MG63 (cell line): ENCODE measurements at places on chromosomes 12 and 14. TPM values are rescaled to one million over a fixed set of nuclear protein-coding genes. Genes with fewer than 3 reads are reported as not detected.
A peak's percentile ranks its signal among the peaks of the same experiment; 100 is the strongest.

- peak; percentile 5 for DNase-seq
Observed at GRCh38 chr12:122282061-122282460, 15.8 kb upstream of the VPS33A start.

GRCh38 chr12:11623382-11623781 is 26.1 kb upstream of the ETV6 start:
- DNase-seq: no peak

DNA sequence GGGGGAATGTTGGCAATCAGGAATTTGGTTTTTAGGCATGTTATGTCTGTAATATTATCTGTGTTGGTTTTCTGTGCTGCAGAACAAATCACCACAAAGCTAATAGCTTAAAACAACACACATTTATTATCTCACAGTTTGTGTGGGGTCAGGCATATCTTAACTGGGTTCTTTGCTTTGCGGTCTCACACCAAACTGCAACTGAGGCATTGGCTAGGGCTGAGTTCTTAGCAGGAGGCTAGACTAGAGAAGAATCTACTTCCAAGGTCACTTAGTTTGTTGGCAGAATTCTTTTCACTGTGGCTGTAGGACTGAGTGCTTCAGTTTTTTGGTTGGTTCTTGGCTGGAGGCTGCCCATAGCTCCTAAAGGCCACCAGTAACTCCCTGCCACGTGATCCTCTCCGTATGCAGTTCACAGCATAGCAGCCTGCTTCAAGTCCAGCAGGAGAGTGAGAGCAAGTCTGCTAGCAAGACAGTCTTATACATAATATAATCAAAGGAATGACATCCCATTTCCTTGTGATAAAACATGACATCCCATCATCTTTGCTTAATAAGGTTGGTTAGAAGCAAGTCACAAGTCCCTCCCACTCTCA is 21.6 kb downstream of the ATF1 start:
- peak; percentile 24 for DNase-seq

- DNase-seq: no peak
Observed at GRCh38 chr12:71392521-71393145, 47.0 kb upstream of the LGR5 start.

GRCh38 chr12:132597333-132598316 is 12.8 kb downstream of the LRCOL1 start:
- peak; percentile 43 for DNase-seq

DNA sequence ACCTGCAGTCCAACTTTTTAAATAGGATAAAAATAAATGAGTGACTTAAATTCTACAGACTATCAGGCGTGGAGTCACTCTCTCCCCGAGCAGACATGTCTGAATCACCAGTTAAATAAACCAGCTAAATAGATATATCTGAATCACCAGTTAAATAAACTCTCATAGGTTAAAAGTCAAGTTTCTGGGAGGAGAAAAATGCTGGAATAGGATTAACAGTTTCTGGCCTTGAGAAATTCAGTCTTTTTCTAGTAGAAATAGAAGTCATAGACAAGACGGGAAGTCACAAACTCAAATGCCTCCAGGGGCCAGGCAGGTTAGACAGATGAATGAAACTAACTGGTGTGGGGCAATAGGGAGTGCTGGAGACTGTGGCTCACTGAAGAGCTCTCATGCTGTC is 258.6 kb upstream of the TMEM132C start:
- peak; percentile 16 for DNase-seq

GRCh38 chr12:27498149-27498548 is 25.9 kb upstream of the PPFIBP1 start:
- DNase-seq: no peak

- DNase-seq: no peak
Observed at GRCh38 chr14:61803755-61804154, 41.5 kb downstream of the SNAPC1 start.

- peak; percentile 8 for DNase-seq
Observed at GRCh38 chr12:90211017-90211416, 502.4 kb upstream of the ATP2B1 start.

- DNase-seq: no peak
Observed at GRCh38 chr12:124790650-124791400, 72.8 kb downstream of the SCARB1 start.

GRCh38 chr14:92945959-92946846 is 23.3 kb downstream of the CHGA start:
- DNase-seq: peak; percentile 74

- DNase-seq: peak; percentile 39
Observed at GRCh38 chr12:105214670-105215375, 21.2 kb downstream of the APPL2 start.

- DNase-seq: no peak
Observed at GRCh38 chr12:108090932-108091678, 38.0 kb upstream of the WSCD2 start.

- DNase-seq: no peak
Observed at GRCh38 chr12:3263939-3264922, 187.1 kb downstream of the TSPAN9 start.

DNA sequence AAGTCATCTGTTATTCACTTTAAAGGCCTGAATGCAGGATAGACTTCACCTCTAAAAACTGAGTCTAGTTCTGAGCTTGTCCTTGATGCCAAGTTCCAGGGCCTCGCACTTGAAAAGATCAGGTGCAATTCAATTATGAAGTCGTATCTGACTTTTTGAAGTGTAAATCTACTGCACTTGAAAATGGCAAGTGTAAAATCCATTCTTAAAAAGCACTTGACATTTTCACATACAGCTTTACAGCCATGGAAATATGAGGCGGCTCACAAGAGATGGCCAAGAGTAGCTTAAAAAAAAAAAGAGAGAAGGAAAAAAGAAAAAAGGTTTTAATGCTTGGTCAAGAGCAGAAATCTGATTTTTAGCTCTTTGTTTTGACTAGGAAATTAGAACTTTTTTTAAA is 172.5 kb downstream of the GXYLT1 start:
- no peak for DNase-seq

GRCh38 chr14:79466938-79467527 is 744.3 kb downstream of the DIO2 start:
- DNase-seq: no peak

DNA sequence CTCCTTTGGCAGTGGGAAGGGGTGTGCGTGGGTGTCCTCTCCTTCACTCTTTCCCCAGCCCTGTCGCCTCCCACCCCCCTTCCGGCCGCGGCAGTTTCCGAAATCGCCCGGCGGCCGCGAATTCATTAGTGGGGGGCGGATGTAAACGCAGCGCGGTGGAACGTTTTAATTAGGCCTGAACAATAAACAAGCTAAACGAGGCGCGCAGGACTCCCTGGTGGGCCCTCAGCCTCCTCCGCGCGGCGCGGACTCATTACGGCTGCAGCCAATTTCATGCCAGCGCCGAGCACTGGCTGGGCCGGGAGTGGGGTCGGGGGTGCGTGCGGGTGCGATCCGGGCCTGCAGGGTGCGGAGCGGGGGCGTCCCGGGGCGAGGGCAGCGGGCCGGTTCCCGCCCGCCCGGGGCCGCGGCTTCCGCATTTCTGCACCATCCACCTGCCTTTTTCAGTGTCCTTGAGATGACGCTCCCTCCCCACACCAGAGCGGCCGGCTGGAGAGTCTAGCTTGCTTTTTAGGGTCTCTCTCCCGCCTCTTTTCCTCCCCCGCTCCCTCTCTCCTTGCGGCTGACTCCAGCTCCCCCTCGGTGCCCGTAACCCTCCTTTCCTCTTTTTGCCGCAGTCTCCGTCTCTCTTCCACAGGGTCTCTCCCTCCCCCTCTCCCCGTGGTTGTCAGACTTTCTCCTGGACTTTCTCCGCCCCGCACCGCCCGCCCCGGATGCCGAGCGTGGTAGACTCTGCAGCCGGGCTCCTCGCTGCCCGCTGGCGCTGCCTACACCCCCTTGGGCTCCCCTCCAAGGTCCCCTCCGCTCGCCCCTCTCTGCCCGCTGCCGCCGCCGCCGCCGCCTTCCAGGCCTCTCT is at the start of gene CISTR:
CISTR (minus strand) TSS at position 644 of the 856 bp plus-strand sequence.
- DNase-seq: no peak

DNA sequence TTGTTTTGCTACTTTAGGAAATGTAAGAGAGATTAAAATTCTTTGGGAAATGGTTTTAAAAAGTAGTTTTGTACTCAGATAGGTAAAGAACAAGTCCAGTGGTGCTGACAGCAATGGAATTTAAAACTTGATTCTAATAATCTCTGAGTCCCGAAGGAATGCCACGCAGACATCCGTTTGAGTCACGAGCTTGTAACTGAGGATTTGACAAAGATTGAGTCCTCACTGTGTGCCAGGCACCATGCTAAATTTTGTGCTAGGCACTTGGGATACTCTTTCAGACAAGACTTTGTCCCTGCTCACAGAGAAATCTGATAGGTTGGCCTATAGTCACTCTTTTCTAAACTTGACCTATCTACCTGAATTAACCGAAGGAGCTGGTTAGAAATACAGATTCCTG is 12.7 kb downstream of the FLRT2 start:
- DNase-seq: no peak

- no peak for DNase-seq
Observed at GRCh38 chr14:90611936-90612335, 204.3 kb downstream of the TTC7B start.

GRCh38 chr14:36647417-36647823 is 14.2 kb upstream of the PAX9 start:
- no peak for DNase-seq

Gene B4GALNT3
- 0.30 and 0.54 TPM in 2 replicates for total RNA-seq

Gene KLRC2
- total RNA-seq: not detected in 2 replicates

Gene SYT10
- total RNA-seq: not detected in 2 replicates

Gene CELA1
- total RNA-seq: not detected in 2 replicates

Gene ZC3H14
- 44.9 and 54.1 TPM in 2 replicates for total RNA-seq

Gene DTX1
- not detected in 2 replicates for total RNA-seq

Gene NKX2-8
- not detected in 2 replicates for total RNA-seq

Gene FGD4
- total RNA-seq: 3.1 and 9.3 TPM in 2 replicates
